ENCODE measurements at places on chromosomes 13 and 19.

- no peak for DNase-seq
These were observed 1.2 kb downstream of the ALKBH7 start for GRCh38 chr19:6373813-6374108.

- DNase-seq, result no peak
These were observed 94.3 kb upstream of the PABPC3 start for GRCh38 chr13:25001476-25002206.

DNA sequence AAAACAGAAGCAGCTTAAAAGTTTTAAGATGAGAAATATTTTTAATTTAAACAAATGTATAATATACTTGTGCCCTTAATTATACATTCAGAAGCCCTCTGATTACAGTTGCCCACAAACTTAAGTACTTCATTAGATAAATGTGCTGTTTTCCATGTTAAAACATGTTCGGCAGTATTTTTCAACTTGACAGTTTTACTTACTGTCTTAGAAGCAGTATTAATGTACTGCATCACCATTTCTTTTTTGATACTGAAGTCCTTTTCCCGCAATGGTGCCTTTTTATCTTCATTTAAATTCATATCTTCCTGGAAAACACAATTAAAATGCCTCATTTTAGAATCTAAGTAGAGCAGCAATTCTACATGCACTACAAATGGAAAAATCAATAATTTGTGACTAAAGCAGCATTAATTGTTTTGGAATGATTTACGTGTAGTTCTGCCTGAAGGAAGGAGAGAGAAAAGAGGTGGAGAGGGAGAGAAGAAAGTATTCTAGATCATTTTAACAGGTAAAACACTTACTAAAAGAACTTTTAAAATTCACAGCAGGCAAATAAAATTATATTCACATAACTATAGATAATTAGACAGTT, 70.2 kb downstream of the DIAPH3 start:
- no peak for DNase-seq

DNA sequence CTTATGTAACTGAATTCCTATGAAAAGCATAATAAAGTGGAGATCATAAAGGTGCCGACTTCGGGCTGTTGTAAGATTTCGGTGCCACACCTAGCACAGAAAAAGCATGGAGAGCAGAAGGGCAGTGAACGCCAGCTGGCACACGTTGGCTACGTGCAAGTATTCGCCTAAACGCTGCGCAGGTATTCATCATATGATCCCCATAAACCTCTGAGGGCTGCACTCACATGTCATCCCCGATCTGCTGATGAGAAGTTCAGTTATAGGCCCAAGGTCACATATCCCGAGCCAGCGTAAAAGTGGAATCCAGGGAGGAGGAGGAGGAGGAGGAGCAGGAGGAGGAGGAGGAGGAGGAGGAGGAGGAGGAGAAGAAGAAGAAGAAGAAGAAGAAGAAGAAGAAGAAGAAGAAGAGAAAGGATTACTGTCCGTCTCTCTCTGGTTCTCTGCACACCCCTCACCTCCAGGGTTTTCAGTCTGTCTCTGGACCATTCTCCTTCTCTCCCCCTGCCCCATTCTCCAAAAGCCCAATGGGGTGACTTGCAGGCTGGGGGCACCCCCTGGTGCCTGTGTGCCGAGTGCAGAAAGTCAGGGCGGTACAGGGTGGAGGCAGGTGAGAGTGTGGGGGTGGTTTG, 18.6 kb upstream of the CYP2S1 start:
- DNase-seq, result no peak

GRCh38 chr19:1680976-1681375, 28.6 kb upstream of the TCF3 start:
- no peak for DNase-seq

- DNase-seq, result no peak
These were observed 422 bp upstream of the ZNF575 start for GRCh38 chr19:43532571-43532961.

DNA sequence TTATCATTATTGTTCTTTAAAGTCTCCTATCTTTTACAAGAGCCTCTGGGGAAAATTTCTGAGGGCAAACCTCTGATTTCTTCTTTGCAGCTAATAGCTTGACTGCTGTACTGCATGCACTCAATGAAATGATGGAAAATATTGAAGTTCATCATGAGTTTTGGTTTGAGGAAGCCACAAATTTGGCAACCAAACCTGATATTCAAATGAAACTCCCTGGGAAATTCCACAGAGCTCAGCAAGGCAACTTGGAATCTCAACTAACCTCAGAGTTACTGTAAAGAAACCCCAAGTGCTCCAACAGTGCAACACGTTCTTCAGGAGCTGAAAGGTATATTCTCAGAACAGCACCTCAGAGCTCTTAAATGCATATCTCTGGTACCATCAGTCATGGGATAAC, 14.2 kb upstream of the RNF6 start:
- no peak for DNase-seq

DNA sequence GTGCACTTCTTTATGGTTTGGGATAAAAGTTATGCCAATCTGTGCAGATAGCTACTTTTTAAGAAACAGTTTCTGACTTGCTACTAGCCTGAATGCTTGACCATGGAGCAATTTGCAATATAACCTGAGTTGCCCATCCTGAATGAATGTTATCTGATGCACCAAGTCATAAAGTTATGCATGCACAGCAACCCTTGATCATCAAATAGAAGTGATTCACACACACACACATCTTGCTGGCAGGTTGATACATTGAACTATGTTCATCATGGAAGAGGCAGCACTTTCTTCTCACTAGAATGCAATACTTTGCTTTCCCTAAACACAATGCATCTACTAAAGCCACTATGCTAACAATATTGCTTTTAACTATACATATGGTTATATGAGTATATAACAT, 311.5 kb downstream of the RFC3 start:
- DNase-seq, result no peak

DNA sequence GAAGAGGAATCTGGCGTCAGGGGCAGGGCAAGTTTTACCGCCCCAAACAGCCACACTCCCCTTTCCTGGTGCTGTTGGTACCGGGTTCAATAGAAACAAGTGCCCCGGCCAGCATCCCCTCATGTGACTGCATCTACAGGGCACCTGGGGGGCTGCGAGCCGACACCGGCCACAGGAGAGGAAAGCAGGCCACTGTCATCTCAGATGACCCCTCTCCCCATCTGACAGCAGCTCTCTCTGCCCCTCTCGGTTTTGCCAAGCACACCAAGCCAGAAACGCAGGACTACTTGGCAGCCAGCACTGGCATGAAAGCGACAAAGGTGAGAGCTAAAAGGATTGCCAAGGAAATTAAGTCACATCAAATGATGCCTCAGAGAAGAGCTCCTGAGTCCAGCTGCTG, 37.1 kb downstream of the MLLT1 start:
- DNase-seq, result no peak

DNA sequence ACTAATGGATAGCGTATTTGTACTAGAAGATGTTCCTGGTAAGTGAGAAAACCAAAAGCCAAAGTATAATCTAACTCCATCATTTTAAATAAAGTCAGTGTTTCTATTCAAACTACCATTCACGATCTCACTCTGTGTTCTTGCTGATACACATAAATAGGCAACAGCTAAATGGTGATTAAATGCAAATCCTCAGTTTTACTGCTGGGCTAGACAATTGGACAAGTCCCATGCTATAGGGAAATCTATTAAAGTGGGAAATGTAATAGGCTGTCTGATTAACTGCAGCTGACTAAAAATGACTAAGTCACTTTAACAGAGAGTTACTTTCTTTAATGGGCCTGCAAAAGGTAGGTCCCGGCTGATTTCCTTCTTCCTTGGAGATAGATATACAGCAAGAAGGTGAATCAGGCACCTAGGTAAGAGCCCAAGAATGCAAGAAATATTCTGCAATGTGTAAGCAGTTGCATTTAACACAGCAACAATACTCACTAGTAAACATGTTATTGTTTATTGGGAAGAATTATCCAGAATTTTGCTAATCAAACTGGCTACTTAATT, 298.4 kb downstream of the SLITRK6 start:
- no peak for DNase-seq

DNA sequence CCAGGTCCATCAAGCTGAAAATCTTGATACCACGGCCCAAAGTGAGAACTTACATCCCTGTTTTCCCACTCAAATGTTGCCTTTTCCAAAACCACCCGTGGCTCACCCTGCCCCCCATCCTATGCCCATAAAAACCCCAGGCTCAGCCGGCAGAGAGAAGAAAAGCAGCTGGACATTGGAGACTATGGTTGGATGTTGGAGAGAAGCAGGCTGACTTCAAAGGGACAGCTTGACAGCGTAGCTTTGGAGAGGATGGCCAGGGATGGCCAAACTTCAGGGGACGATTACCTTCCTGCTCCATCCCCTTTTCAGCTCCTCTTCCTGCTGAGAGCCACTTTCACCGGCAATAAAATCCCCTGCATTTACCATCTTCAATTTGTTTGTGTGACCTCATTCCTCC, 3.5 kb upstream of the ZNF792 start:
- DNase-seq, result no peak

DNA sequence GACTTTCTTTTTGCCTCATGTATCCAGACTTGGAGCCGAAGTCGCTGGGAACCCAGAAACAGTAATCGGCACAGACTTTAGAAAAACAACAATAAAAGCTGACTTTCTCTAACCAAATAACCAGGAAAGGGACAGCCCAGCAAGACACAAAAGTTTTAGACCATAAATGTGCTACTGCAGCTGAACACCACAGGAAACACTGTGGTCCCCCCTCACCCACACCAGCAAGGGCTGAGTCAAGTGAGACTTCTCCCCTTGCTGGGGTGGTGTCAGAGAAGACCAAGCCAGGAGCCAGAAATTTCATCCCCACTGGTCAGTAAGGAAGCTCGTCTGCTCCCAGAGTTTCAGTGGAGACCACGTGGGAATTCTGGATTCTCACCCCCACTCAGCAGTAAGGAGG, 70.6 kb downstream of the ESD start:
- no peak for DNase-seq

DNA sequence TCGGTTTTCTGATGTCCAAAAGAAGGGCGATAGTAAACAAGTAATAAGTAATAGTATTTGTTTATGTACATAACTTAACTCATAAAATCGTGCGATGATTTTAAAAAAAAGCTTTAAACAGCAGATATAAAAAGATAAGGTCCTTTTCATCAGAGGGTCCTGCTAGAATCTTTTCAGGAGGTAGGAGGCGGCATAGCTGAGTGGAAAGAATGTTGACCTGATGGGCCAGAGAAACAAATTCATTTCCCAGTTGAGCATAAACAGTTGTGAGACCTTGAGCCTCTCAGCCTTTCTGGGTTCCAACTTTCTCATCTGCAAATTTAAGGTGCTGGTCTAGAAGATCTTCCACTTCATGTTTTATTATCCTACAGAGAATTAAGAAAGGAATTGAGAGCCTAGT, 173.5 kb downstream of the LACC1 start:
- DNase-seq, result peak; percentile 20

GRCh38 chr19:11541238-11541637, 2.6 kb downstream of the CNN1 start:
- DNase-seq, result no peak

DNA sequence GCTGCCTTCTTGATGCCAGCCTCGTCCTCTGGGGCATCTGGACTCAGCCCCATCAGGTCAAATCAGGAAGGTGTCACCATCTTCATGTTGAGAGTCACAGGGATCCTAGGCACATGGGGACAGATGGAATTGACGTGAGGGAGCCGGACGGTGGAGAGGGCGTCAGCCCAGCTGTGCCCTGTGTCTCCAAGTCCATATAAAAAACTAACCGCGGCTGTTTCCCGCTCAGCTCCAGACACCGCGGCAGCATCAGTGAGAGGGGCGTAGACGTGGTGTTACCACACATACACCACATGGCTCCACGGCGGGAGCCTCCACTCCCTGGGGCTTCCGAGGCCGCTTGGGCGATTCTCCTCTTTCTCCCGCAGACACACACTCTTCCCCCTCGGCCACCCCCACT, 5.6 kb upstream of the PRR36 start:
- DNase-seq, result no peak

GRCh38 chr13:100883453-100883852, 208.9 kb upstream of the TMTC4 start:
- no peak for DNase-seq

DNA sequence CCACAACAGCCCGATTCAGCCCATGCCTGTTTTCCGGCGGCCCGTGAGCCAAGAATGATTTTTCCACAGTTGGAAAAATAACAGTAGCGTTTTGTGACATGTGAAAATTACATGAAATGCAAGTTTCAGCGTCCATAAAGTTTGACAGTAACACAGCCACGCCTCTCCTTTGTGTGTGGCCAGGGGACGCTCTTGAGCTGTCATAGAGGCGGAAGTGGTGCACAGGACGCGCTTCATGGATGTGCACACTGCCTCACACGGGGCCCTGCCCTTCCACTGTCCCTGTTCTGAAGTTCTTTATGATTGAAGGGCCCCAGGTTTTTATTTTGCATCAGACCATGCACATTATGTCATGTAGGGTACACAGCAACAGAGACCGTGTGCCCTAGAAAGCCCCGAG, 12.4 kb upstream of the ELAVL1 start:
- DNase-seq, result no peak

DNA sequence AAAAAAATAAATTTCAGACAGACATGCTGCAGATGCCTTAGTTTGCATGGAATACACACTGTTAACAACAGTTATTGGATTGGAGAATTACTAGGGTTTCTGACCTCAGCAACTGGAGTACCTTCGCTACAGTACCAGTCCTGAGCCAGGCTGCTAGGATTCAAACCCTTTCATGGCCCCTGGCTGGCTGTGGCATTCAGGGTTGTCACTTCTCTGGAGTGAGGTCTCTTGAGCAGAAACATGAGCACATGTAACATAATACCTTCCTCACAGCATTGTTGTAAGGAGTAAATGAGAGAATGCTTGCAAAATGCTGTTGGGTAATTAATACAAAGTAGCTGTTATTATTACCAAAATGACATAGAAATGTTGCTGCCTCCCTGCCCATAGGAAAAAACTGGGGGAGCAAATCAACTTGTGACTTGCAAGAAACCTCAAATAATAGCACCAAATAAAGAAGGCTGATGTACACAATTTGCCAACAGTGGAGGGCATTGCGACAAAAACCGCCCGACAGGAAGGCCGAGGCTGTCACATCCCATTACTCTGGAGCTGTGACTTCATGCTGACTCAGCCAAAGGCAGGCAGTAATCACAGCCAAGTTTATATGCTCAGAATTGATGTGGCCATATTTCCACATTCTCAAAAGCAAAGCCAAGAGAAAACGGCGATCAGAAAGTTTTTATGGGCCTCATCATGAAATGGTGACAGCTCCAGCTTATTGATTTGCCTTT, 100.4 kb downstream of the RFC3 start:
- DNase-seq, result peak; percentile 82

DNA sequence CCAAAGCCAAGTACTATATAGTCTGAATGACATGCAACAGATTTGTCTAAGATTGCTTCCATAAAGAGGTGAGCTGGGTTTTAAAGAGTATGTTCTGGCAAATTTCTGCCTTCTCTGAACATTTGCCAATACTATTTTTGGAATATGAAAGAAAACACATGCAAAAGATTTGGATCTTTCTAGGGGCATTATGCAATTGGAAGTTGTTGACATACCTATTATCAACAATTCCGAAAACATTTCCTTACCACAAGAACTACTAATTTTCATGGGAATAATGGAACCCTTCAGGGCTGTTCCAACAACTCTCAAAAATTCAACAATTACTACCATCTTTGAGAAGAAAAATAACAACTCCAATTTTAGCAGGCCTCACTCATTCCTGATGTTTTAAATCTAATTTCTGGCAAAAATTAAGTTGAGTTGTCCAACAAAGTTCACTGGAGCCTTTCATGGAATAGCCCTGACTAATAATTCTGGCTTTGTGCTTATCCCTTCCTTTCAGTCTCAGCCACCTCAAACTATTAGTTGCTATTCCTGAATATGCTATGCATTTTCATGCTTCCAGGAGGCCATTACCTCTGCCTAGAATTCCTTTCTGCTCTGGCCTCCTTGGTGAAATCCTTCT, 250.0 kb downstream of the RGCC start:
- DNase-seq, result no peak

Measured in ELR (cell line).